Right renal cortex interstitium (tissue), 3 donors: ENCODE measurements at places on chromosomes 3 and 15. TPM values are rescaled to one million over a fixed set of nuclear protein-coding genes. Genes with fewer than 3 reads are reported as not detected.
A peak's percentile ranks its signal among the peaks of the same experiment; 100 is the strongest.

The HIGD2B gene
- not detected for polyA plus RNA-seq

The MUC20 gene
- 17.7 TPM for polyA plus RNA-seq

The GATA2 gene
- polyA plus RNA-seq = 36.4 TPM

GRCh38 chr3:53628536-53629401 is 134.4 kb downstream of the CACNA1D start:
- DNase-seq = no peak

DNA sequence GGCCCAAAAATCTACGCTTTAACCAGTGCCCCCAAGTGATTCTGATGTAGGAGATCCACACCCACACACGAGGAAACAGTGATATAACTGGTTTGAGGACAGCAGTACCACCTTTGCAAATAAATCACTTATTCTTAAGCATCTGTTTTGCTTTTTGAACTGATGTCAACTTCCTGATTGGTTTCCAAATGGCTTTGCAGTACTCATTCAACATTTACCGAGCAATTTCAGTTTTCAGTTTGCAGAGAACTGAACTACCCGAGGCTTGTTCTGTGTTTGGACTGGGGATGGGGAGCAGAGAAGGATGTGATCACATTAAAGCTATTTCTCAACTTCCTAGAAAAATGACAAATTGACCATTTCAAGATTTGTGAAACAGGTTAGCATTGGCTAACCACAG is 1.1 kb upstream of the GYG1 start:
- no peak for DNase-seq

GRCh38 chr15:71115567-71116351 is 488 bp downstream of the THSD4 start:
- DNase-seq = no peak

DNA sequence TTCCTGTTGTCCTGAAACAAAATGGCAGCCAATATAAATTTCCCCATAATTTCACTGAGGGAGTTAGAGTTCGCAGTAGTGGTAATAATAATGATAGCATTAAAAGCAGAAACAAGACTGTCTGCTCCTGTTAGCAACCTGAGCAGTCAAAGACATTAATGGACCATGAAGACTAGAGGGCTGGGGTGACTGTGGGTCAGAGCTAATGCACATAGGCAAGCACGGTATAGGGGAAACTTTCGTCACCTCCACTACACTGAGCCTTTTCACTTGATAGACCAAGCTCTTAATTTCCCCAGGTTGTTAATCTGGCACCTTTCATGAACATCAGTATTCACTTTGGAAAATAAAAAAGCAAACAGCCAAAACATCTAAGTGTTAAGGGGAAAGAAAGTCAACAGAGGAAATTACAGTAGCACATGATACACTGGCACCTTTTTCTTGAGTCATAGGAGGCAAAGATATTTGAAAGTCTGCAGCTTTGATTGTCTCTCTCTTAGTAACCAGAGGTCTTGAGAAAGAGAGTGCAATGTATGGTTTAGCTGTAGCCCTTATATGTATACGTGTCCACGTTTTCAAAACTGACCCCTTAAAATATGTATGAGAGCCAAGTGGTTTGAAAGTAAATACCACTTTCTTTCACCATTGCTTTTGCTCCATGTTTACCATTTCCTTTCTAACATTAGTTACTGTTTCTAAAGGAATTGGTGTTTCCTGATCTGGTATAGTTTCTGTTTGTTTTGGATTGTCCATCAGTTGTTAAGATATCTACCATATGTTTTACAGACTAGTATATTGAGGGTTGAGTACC is 104.8 kb downstream of the FILIP1L start:
- DNase-seq = no peak

GRCh38 chr15:97248376-97248775 is 712.1 kb upstream of the ARRDC4 start:
- DNase-seq = no peak

- no peak for DNase-seq
Observed at GRCh38 chr3:99248130-99248529, 346.6 kb upstream of the DCBLD2 start.

DNA sequence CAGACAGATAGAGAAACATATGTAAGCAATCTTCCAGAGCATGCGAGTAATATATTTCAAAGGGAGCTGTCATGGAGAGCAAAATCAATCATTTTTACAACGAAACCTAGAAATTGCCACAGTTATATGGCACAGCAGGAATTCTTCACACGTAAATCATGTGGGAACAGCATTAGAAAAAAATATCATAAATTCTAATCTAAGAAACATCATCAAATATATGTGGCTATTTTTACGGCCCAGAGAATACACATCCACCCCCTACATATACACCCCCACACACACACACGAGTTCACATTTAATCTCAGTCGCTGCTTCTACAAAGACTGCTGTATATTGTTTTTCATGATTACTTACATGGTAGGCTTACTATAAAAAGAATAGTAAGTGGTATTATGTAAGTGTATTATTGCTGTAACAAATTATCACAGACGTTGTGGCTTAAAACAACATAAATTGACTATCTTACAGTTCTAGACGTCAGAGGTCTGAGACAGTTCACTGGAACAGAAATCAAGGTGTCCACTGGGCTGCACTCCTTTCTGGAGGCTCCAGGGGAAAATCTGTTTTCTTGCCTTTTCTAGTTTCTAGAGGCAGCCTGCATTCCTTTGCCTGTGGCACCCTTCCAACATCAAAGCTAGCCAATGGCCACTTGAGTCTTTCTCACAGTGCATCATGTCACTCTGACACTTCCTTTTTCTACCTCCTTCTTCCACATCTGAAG is 363.3 kb downstream of the ULK4 start:
- peak; percentile 44 for DNase-seq

DNA sequence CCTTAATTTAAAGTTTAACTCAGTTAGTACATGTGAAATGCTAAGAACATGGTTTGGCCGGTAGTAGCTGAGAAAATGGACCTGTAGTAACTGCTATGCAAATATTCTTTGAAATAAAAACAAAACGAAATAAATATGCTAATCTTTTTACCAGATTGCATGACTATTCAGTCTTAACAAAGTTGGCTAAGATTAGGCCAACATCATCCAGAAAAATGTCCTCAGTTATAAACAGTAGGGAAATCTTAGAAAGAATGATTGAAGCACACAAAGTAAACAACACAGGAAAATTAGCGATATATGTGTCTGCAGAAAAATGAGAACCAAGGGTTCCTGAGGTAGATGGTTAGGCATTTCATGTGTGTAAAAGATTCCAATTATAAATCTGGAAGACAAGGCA is 832.1 kb downstream of the TUSC7 start:
- DNase-seq = no peak

GRCh38 chr3:55252921-55253320 is 234.2 kb downstream of the WNT5A start:
- no peak for DNase-seq

GRCh38 chr3:168416446-168416845 is 320.7 kb upstream of the GOLIM4 start:
- DNase-seq = no peak
